ENCODE measurements at places on chromosomes 3 and 15.

- DNase-seq = no peak
Observed at GRCh38 chr3:72698154-72698917, 149.9 kb downstream of the SHQ1 start.

- no peak for DNase-seq
Observed at GRCh38 chr3:56003129-56003528, 465.1 kb downstream of the ERC2 start.

GRCh38 chr3:100913870-100914648 lies 79.2 kb downstream of the ABI3BP start:
- DNase-seq = no peak

- no peak for DNase-seq
Observed at GRCh38 chr15:67066041-67066958, 898 bp downstream of the SMAD3 start.

DNA sequence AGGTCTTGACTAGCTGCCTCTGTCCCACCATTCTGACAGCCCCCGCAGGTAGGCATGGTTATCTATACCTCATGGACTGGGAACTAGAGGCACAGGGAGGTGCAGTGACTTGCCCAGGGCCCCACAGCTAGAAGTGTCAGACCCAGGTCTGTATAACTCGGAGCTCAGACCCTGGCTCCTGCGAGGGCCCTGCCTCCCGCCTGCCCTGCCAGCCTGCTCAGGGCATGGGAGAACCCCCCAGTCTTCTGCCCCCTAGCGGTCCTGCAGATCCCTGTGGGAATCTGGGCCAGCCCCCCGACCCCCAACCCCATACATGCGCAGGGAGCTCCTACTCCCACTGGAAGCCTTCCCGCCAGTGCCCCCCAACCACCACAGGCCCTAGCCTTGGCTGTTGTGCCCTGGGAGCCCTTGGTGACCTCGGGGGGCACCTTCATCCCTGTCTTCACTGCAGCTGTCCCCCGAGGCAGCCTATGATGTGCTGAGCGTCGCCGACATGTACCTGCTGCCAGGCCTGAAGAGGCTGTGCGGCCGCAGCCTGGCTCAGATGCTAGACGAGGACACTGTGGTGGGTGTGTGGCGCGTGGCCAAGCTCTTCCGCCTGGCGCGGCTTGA lies 6.9 kb downstream of the ABTB1 start:
- DNase-seq = no peak

DNA sequence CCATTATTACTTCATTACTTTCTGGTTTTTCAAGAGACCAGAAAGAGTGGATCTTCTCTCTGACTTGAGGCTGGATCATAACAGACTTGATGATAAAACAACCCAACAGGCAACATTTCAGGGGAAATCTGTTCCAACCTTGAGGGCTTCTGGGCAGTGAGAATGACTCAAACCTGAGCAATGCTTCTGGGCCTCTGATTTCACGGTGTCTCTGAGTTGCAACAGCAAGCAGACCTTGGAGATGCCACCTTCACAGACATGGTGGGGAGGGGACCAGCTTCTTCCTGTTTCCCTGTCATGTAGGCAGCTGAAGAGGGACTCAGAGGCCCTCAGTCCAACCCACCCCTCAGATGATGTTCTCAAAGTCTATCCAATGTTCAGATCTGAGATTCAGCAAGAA lies 104.0 kb downstream of the ABHD5 start:
- no peak for DNase-seq

DNA sequence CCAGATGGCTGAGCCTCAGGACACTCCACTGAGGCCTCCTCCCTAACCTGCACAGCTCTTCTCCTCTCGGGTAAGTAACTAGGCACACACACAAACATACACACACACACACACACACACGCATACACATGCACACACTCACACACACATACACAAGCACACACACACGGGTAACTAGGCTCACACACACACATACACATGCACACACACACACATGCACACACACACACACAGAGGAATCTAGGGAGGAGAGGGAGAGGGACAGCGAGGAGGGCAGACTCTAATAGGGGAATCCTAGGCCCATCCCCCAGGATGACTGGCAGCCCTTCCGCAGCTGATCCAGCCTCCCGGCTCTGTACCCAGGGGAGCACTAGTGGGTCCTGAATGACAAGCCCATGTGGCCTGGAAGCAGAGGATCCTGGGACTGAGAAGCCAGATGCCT lies 177.4 kb upstream of the LINGO1 start:
- DNase-seq = no peak

DNA sequence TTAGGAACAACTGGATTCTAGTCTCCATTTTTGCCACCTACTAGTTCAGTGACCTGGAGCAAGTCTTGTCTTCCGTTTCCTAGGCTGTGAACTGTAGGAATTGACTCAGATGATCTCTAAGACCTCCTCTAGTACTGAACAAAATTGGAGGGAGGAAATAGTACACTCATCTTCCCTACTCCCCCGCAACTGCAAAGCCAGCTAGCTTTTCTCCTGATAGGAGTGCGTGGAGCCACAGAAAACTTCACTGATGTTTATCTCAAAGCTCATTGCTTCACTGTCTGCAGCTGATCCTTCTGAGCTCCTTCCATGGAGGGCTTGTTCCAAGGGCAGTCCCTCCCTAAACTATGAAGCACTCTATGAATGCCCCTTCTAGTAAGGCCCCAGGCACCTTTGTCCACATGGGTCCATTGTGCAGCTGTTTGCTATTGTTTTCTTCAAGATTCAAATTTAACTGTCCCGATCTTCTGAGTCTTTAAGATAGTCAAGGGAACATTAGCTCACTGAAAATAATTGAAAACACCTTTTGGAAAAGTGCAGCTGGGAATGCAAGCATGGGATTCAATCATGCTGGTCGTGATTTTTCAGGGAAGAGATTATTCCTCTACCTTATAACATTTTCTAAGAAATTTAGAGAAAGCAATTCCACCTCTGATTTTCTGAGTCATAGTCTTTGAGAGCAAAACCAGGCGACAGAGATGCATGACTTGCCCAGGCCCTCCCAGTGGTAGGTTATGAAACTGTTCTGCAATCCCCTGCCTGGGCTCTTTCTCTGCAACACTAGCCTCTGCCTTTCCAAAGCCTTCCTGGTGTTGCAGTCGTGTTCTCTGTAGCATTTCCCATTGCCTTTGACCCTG lies 24.3 kb downstream of the FILIP1L start:
- no peak for DNase-seq

DNA sequence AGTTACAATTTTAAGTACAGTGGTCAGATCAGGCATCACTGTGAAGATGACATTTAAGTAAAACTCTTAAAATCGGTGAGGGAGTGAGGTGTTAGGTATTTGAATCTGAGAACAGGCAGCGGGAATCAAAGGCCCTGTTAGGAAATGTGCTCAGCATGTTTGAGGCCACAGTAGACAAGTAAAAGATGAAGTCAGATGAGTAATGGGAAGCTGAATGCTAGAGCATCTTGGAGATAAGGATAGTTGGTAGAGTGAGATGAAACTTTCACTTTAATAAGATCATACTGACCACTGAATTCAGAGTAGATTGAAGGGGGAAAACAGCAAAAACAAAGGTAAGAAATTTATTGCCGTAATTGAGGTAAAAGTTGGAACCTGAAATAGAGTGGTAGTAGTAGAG lies 61.6 kb downstream of the DCBLD2 start:
- no peak for DNase-seq

DNA sequence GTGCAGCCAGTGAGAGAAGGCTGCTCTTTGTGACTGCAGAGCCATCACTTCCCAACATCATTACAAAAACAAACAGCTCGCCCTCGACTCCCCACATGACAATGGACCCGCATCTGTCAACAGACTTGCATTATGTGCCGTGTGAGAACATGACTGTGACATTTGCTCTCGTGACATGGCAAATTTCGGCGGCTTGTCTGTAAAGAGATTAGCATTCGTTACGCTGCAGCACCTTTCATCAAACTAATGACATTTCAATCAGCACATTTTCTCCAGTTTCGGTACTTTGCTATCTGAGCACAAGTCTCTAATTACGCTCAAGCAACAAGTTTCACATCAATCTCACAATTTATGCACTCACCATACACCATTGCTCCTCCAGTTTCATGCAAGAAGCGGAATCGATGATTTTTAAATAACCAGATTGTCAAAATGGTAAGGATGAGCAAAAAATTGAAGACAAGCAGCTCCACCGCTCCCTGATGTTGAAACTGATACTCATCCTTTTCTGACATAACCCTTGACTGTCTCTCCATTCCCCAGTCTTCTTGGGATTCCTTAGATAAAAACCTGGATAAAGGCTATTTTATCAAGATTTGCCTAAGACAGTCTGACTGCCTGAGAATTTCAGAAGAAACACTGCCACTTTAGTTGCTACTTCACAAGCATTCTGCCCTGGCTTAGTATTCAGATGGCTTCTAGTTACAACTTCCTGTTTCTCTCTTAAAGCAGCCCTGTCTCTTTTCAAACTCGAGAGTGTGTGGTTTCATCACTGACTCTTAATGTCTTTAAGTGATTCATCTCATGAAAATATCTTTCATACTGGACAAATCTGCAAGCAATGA lies at the start of gene SLC9A9:
Gene SLC9A9, minus strand, starts transcription at position 682 of the 845 bp plus-strand sequence. Its CDS starts 146 bp downstream, at position 536.
- DNase-seq = no peak

- DNase-seq = no peak
Observed at GRCh38 chr15:100973351-100974111, 54.4 kb downstream of the LRRK1 start.

GRCh38 chr3:57893668-57894067 lies 114.6 kb upstream of the FLNB start:
- DNase-seq = no peak

DNA sequence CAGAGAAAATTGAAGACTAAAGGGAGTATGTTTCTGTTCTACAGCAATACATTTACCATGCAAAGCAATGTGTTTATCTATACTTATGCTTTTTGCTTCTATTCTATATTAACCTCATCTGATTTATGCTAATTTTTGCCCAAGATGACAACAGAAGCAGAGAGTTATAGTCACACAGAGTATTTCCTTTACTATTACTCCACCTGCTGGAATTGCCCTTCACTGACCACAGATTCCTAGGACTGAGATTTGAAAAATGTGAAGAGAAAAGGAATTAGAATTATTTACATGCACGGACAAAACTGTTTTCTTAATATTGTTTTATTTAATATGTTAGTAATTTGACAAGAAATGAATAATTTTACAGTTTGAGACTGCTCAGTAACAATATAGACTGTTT lies 745.6 kb downstream of the VGLL3 start:
- DNase-seq = no peak

GRCh38 chr3:14802381-14802731 lies 16.4 kb upstream of the FGD5 start:
- DNase-seq = no peak

DNA sequence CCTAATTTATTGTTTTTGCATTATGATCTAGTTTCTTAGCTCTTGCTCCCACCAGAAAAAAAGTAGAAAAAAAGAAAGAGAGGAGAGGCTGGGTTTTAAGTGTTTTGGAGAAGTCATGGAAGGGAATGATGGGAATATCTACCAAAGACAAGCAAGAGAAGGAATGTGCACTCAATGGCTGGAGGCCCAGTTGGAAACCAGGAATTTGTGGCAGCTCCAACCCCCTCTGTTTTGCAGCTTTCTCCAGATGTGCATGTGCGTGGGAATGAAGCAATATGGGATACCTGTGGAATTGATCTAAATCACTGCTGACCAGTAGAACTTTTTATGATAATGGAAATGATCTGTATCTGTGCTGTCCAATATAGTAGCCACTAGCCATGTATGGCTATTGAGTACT lies 27.1 kb downstream of the EIF2AK4 start:
- DNase-seq = no peak

DNA sequence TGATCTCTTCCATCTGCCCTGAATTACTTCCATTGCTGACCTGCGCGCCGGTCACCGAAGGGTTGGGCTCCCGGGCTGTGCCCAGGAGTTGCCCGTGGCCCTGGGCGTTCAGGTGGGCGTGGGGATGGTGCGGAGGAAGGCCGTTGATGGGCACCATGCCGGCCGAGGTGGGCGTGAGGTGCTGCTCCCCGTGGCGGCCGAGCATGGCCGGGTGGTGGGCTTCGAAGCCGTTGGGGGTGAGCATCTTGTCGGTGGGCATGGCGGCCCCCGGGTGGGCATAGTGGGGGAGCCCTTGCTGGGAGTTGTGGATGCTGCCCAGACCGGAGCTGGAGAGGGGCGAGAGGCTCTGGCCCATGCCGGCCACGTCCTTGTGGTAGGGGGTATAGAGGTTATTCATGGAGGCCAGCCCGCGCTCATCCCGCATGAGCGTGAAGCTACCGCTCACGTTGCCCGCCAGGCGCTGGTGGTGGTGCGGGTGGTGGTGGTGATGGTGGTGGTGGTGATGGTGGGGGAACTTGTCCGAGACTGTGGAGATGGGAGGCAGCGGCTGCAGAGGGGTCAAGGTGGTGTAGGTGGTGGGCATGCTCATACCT lies 1.0 kb downstream of the ONECUT1 start:
- DNase-seq = no peak

DNA sequence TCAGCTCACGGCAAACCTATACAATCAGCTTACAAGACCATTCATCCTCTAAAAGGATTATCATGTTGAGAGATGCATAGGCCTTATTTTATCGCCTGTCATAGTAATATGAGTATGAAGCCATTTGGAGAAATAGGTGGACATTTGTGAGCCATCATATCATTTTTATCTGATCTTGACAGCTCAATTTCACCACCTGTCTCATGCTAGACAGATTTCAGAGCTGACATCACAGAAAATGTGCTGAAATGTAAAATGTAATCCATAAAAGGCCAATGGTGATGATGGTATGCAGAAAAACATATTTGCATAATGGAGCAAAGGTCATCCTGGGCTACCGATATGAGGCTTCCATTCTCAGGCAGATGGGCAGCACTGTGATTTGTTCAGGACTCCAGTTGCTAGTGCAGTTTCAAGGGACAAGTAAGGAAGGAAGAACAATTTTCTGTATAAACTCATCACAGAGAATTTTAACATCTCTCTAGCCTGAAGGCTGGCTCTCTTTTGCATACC lies 221.5 kb downstream of the ULK4 start:
- DNase-seq = no peak

DNA sequence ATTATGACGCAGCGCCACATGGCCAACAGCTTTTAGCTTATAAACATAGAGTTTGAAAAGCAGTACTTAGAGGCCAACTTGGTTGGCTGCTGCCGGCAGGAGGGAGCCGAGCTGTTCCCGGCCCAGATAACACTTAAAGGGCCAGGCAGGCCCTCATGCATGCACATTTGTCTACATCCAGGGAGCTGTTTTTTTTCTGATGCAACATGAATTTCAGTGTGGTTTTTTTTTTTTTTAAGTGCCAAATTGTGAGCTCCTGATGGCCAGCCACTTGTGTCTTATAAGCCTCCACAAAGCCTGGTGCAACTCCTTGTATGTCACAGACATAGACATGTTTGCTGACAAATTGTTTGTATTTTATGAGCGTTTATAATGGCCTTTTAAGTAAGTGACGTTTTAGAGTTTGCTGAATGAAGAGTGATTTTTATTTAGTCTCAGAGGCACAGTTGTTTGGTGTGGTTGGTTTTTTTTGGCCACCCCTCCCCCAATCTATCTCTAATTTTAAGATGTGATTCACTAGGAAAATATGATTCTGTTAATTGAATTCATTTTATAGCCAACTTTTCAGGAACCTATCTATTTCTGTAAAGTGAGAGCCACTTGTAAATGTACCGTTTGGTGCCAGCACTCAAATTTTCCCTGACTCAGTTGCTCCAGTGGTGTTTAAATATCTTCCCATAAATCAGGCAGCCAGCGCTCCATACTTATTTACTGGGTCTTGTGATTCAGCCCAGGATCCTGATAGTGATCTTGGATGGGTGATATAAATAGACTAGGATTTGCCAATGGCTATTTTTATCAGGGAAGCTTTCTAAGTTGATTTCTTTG lies 134.3 kb downstream of the VGLL4 start:
- peak; percentile 77 for DNase-seq

GRCh38 chr15:23497710-23498111 lies 50.7 kb upstream of the GOLGA6L2 start:
- DNase-seq = peak; percentile 15
